T-helper 22 cell (primary cell): ENCODE measurements at places on chromosomes 1 and 21.

- DNase-seq, result no peak
Measured at GRCh38 chr1:9230869-9231533, 3.6 kb upstream of the H6PD start.

- no peak for DNase-seq
Measured at GRCh38 chr1:96291468-96291867, 430.1 kb upstream of the PTBP2 start.

DNA sequence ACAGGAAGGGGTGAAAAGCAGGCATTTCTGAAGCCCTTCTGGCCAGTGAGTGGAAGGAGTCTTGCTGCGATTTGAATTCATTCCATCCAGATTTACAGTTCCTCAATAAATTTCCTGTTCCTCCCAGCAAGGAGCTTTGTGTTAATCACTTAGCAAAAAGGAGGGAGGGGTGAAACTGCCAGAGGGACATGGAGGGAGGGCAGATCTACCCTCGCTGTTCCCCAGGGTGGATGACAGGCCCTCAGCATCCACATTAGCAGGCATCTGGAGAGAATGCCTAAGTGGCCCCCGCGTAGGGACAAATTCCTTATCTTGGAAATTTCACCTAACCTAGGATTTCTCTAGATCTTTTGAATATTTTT, 1.2 kb downstream of the ETV3 start:
- no peak for DNase-seq

DNA sequence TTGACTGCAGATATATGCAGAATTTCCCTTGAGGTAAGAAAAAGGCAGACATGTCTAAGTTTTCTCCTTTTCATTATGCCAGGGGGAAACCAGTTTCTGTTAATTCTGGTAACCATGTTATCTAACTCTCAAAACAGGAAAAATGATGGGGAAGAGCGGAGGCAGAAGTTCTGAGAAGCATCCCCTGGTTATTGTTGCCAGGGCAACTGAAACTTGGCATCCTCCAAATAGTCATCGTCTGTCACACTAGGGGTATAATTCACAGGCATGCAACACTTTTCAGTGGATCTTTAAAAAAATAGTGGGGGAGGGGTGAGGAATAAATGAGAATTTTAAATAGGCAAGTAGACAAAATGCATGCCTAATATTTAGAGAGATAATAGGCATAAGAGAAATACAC, 715.3 kb upstream of the CXADR start:
- no peak for DNase-seq

GRCh38 chr1:68111519-68112436, 61.4 kb upstream of the DIRAS3 start:
- DNase-seq, result no peak

DNA sequence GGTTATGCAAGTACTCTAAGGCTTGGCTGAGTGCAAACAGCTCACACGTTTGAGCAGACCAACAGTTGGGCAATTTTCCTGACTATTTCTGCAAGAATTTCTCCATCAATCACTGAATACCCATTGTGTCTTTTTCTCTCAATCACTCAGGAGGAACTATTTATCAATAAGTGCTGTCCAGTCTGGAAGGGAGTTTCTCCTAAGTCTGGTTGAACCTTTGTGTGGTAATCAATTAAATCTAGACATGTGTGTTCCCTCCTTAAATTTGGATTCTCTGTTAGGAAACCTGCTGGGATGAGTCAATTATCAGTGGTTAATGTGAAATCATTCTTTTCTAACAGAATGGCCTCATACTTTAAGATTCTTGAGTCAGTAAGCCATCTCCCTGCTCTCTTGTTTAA, 6.8 kb upstream of the AADACL3 start:
- no peak for DNase-seq

DNA sequence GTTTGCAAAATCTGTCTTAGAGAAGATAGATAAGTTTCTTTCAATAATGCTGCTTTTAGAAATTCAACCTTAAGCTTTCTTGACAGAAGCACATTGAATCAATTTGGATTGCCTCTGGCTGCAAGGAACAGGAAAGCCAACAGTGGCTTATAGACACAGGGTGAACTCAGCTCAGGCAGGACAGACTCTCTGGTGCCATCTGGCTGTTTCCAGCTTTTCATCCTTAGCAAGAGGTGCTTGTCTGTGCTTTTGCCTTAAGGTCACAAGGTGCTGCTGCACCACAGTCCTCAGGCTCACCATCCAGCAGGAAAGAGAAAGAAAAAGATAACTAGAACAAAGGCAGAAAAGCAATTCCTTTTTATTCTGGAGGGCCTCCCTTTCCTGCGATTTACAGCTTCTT, 93.7 kb upstream of the ETS2 start:
- DNase-seq, result no peak

GRCh38 chr1:117320515-117320914, 46.7 kb upstream of the MAN1A2 start:
- no peak for DNase-seq

GRCh38 chr1:235011599-235012435, 116.8 kb downstream of the TOMM20 start:
- peak; percentile 95 for DNase-seq

DNA sequence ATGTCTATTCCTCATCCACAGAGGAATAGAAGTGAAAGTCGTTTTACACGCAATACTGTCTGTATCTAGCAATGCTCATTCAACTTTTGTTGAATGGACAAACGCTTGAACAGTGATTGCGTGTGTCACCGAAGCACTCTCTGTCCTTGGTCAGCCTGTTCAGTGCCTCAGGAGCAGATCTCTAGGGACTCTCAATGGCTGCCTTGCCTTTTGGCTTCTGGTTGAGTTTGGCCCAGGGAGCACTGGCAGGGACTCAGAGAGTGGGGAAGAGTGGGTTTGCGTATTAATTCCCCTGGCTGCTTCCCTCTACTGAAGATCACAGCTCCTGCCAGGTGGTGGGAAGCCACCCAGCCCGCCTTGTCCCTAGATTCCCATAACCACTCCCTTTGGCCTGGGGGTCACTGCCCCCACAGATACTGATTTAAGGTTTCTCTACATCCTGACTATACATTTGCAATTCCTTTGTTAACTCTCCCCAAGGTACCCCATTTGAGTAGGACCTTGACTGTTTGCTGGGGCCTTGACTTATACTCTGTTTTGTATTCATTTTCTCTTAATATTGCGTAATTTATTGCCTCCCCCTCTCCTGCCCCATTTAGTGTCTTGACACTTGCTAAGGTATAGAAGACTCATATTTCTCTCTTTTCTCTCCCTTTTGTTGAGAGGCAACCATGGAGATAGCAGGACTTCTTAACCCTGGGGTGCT, 61.7 kb upstream of the USP24 start:
- no peak for DNase-seq

- no peak for DNase-seq
Measured at GRCh38 chr21:45516071-45516670, 26.1 kb downstream of the SLC19A1 start.
